ENCODE measurements at places on chromosomes 4 and X.

DNA sequence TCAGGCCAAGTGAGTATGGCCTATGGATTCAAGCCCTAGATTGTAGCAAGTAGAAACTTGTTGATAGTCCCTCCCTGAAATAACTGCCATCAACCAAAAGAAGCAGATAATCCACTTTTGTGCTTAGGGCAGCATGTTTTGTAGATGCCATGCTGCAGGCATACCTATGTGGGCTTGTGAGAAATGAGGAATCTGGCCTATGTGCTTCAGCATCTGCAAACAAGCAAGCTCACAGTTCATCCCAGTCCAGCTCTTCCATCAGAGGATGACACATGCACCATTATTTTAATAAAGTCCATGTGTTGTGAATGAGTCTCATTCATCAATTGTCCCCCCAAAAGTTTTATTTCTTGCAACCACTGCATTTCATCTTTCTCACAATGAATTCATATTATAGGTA is 421.9 kb upstream of the DIPK2B start:
- DNase-seq = no peak

DNA sequence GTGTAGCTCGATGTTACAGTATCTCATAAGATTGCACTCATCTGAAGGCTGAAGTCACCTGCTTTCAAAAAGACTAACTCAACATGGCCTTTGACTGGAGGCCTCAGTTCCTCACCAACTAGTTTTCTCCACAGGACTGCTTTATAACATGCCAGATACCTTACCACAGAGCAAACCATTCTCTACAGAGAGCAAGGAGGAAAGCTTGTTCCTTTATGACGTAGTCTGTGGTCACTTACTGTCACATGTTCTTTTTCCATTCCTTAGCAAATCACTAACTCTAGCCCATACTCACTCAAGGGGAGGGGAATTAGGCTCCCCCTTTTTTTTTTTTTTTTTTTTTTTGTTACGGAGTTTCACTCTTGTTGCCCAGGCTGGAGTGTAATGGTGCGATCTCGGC is 3.2 kb downstream of the THAP9 start:
- DNase-seq = no peak

DNA sequence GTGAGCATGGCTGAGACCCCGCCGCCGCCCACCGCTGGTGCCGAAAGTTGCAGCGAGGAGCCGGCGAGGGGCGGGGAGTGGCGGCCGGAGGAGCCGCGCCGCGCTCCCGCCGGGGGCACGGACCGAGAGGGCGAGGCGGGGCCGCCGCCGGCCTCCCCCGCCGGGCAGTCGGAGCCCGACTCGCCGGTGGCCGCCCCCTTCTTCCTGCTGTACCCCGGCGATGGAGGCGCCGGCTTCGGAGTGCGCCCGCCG is 16.5 kb downstream of the UTP3 start:
- DNase-seq = no peak

GRCh38 chr4:148881860-148882643 is 439.8 kb upstream of the NR3C2 start:
- no peak for DNase-seq

DNA sequence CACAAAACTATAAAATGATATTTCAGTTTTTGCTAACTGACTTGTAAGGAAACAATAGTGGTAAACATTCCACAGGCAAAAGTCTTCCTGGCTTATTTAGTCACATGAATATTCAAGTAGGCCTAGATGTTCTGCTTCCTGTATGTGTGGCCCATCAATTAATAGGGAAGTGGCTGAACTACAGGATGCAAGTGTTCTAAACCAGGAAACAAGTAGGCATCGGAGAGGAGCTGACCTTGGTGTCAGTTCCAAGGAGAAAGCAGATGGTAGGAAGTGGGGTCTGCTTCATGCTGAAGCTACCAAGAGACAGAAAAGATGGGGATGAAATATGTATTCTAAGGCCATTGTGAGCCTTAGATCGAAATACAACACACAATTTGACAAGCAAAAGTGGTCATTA is 149.7 kb downstream of the ANTXR2 start:
- DNase-seq = no peak

GRCh38 chr4:184775854-184776555 is 42.1 kb upstream of the CENPU start:
- no peak for DNase-seq

GRCh38 chr4:173917255-173917960 is 366.1 kb downstream of the FBXO8 start:
- DNase-seq = no peak

DNA sequence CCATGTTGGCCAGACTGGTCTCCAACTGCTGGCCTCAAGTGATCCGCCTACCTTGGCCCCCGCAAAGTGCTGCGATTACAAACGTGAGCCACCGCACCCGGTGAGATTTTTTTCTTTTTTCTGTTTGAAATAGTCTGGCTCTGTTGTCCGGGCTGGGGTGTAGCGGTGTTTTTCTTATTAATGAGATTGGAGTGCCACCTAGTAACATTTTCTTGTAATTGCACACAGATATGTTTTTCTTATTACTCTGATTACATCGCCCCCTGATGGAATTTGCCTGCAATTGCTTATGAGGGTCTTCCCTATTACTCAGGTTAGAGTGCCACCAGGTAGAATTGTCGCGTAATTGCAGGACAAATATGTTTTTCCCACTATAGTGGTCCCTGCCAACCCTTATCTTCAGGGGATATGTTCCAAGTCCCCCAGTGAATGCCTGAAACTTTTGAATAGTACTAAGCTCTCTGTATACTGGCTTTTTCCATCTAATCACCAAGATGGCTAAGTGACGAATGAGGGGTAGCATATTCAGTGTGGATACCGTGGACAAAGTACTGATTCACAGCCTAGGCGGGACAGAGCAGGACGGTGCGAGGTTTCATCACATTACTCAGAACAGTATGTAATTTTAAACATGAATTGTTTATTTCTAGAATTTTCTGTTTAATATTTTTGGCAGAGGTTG is 8.6 kb upstream of the PDHA1 start:
- DNase-seq = no peak

DNA sequence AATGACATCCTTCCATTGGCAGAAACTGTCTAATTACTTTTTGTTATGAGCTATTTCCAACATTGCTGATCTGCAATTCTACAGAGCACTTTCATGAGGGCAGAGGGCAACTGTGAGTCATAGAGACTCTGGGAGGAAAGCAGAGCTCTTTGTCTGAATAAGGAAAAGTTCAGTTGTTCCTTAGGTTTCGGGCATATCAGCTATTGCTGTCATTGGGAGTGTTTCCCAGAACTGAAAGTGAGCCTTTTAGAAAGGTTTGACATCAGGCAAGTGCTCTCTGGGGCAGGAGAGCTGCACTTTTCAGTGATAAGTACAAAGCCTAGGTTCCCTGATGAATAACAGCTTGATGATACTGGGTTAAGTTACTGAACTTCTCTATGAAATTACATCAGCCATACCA is 119.2 kb upstream of the EDNRA start:
- DNase-seq = no peak

DNA sequence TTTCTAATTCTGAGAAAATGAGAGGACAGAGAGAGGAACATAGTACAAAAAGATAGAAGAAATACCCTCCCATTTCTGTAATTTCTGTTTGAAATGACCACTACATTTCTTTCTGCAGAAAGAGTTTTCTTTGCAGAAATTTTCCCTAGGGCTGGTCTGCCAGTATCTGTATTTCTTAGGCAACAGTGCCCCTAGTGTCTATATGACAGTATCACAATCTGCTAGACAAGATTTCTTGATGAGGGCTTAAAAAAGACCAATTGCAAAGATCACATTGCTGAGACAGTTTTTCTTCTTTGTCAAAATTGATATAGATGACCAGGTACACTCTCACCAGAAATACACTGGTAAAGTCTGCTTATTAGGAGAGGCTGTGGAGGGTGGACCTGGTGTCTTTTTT is 81.0 kb upstream of the ZDHHC15 start:
- no peak for DNase-seq

- no peak for DNase-seq
These were observed 186.4 kb upstream of the PUDP start for GRCh38 chrX:7334253-7334935.

DNA sequence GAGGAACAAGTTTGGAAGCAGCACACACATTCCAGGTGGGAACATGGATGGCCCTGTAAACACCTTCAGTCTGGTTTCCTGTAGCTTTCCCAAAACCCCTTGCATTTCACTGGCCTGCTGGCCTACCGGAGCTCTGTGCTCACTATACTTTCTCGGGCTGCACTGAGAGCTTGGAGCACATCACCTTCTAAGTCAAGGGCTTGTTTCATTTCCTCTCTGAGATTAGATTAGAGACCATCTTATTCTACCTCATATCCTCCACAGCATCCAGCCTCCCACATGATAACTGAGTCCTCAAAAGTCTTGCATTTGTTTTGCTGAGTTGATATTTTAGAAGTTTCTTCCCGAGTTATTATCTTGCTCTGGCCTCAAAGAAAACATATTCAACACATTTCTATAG is 147.7 kb downstream of the RASL11B start:
- no peak for DNase-seq

GRCh38 chrX:24659646-24660045 is 12.5 kb upstream of the PCYT1B start:
- no peak for DNase-seq

GRCh38 chr4:115119804-115120352 is 6.5 kb upstream of the NDST4 start:
- no peak for DNase-seq

GRCh38 chrX:68438575-68438974 is 5.3 kb upstream of the OPHN1 start:
- no peak for DNase-seq

- no peak for DNase-seq
These were observed 37.6 kb downstream of the HTRA3 start for GRCh38 chr4:8307121-8307520.

GRCh38 chr4:26076000-26076587 is 162.1 kb downstream of the SMIM20 start:
- no peak for DNase-seq

DNA sequence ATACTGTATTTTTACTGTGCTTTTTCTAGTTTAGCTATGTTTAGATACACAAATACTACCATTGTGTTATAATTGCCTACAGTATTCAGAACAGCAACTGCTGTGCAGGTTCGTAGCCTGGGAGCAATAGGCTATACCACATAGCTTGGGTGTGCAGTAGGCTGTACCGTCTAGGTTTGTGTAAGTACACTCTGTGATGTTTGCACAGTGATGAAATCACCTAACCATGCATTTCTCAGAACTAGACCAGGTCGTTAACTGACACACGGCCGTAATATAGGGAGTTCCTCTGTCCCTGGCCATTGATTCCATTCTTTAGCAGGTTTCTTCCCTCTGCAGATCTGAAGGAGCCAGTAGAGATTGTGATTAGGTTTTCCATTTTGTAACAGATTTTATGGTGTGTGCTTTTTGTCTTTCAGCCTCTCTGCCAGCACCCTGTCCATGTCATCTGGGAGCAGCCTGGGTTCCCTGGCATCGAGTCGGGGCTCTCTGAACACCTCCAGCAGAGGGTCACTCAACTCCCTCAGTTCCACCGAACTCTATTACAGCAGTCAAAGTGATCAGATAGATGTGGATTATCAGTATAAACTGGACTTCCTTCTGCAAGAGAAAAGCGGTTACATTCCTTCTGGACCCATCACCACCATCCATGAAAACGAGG is 59.5 kb downstream of the CLDN22 start:
- DNase-seq = no peak

- DNase-seq = no peak
These were observed 21.1 kb downstream of the FHIP1A start for GRCh38 chr4:151429957-151430570.

GRCh38 chrX:15600745-15601144 is at the start of gene ACE2:
Gene ACE2, minus strand, starts transcription at chrX:15600960. Its CDS starts 49 bp downstream, at chrX:15600911.
- no peak for DNase-seq

GRCh38 chr4:122531514-122531913 is 75.0 kb upstream of the IL2 start:
- no peak for DNase-seq

- DNase-seq = no peak
These were observed 37.7 kb upstream of the UGT2B7 start for GRCh38 chr4:69058410-69059059.

GRCh38 chr4:68451246-68452211 is 4.3 kb downstream of the TMPRSS11E start:
- no peak for DNase-seq

- DNase-seq = no peak
These were observed 150.5 kb upstream of the DDIT4L start for GRCh38 chr4:100340512-100341485.

- no peak for DNase-seq
These were observed at the start of gene ATP2B3 for GRCh38 chrX:153517423-153517822. Gene ATP2B3, plus strand, starts transcription at chrX:153517642. Its CDS starts 18,606 bp downstream, at chrX:153536248.

- no peak for DNase-seq
These were observed 208.9 kb downstream of the GBA3 start for GRCh38 chr4:22901631-22902030.

DNA sequence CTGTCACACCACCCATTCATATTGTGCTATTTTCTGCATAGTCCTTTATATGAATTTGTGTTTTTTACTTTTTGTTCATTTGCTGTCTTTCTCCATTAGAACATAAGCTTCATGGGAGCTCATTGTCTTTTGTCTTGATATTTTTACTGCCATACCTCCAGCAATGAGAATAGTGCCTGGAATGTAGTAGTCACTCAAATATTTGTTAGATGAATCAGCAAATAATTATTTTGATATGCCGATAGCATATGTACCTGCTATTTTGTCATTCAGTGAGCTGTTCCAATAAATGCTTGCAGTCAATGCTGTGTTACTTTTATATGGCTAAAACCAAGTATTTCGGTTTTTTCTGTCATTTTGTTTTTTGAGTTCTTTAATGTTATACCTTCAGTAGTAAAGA is 43.5 kb upstream of the SLC25A31 start:
- DNase-seq = no peak

Data from activated T-helper 1 cell treated with anti-CD3 and anti-CD28 coated beads, Interleukin-2, amount 50 U/mL, for 16 hours (primary cell).